ENCODE measurements at places on chromosomes 16 and 17.
A peak's percentile ranks its signal among the peaks of the same experiment; 100 is the strongest.

DNA sequence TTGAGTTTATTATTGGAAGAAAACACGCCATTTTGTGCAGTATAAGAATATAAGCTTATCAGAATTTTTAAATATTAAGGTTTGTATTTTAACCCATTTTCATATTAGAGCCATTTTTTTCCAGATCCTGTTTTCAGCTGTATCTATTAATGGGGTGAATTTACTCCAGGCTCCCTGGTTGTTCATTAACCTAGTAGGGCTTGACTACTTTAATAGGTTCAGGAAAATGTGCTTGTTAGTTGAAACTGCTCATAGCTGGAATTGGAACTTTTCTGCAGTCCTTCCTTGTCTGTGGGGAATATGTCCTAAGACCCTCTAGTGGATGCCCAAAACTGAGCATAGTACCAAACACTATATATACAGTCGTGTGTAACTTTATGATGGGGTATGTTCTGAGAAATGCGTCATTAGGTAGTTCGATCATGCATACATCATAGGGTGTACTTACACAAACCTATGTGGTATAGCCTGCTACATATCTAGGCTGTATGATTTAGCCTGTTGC is 28.0 kb downstream of the NFAT5 start:
- DNase-seq: no peak

GRCh38 chr16:48426244-48427141 is 41.3 kb upstream of the SIAH1 start:
- DNase-seq: no peak

- DNase-seq: peak; percentile 37
Measured at GRCh38 chr17:79841369-79842135, 2.3 kb upstream of the CBX4 start.

DNA sequence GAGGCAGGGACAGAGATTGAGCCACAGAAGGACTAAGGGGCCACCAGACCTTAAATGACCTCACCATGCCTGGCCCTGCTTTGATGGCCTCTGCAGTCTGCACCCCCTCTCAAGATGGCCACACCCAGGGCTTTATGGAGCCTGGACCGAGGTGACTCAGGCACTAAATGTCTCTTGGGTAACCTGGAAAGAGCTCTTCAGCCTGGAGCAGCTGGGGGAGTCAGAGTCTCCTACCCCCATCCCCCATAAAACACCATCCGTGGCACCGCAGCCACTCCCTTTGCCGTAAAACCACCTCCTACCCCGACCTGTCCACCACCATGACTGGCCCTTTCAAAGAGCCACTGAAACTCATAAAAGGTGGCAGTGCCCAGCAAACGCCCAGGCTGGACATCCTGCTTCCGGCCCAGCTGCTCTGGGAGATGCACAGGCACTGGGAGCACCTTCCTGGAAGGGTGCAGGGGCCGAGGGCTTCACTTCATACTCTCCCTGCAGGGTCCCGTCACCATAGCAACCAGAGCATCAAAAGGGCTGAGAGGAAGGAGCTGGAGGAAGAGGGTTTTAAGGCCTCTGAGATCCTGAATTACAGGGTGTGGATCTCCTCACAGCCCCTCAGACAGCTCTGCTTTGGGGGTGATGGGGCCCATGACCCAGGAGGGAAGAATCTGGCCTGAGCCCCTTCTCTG is 22.3 kb downstream of the FOXN1 start:
- no peak for DNase-seq

DNA sequence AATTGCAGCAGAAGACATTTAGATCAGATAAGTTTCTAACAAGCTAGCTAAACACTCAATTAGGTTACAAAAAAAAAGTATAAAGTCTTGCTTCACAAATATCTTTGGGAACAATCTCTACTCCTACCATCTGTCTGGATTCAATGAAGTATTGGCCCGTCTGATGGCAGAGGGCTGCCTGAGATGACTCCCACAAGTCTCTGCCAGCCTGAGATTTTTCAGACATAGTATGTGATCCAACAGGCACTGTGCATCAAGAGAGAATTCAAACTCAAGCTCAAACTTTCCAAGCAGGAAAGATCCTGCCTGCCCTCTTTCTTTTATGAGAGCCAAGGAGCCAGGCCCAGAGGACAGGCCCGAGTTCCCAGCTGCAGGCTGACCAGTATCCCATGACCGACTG is 22.6 kb downstream of the SLC39A11 start:
- no peak for DNase-seq

DNA sequence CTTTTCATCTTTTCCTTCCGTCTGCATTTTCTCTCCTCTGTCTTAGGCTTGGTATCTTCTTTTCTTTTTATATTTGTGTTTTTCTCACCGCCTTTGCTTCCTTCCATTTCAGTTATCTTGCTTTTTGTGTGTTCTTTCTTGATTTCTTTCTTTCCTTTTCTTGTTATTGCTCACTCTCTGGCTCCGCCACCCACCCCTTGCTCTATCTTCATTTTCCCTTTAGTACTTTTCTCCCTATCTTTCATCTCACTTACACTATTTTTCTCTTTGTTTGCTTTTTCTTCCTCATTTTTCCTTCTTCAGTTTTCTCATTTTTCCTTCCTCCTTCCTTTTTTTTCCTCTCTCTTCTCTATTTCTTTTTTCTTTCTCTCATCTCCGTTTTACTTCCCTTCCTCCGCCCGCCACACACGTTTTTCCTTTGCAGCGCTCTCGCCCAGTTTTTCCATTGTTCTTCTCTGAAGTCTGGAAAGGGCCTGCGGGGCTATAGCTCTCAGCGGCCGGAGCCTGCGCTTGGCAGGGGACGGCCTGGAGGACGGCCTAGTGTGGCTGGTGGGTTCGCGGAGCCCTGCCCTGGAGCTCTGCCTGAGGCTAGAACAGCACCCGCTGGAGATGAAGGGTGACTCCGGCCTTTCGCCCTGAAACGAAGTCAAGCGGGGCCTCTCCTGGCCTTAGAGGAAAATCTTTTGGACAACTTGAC is 5.2 kb upstream of the HOXB13 start:
- DNase-seq: no peak

GRCh38 chr17:46764709-46765401 is 53.6 kb downstream of the WNT3 start:
- DNase-seq: no peak

- no peak for DNase-seq
Measured at GRCh38 chr17:61406971-61407911, 7.6 kb downstream of the TBX2 start.

GRCh38 chr16:73172973-73173709 is 125.2 kb upstream of the ZFHX3 start:
- no peak for DNase-seq

Measured in DMS53 (cell line).